ENCODE measurements at places on chromosomes 3 and 15.

DNA sequence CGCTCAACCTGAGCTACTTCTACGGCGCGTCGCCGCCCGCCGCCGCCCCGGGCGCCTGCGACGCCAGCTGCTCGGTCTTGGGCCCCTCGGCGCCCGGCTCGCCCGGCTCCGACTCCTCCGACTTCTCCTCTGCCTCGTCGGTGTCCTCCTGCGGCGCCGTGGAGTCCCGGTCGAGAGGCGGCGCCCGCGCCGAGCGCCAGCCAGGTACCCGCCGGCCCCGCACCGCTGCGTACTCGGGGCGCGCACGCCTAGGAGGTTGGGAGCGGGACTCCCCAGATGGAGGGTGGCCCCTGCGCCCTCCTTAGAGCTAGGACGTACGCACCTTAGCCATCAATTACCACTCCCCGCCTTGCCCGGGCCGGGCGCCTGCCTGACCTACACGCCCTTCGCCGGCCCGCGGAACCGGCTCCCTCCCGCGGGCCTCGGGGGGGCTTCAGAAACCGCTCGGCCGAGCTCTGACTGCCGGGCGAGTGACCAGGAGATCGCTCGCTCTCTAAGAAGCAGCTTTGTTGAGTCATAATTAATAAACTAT lies 466 bp downstream of the NFKBIZ start:
- DNase-seq = no peak

DNA sequence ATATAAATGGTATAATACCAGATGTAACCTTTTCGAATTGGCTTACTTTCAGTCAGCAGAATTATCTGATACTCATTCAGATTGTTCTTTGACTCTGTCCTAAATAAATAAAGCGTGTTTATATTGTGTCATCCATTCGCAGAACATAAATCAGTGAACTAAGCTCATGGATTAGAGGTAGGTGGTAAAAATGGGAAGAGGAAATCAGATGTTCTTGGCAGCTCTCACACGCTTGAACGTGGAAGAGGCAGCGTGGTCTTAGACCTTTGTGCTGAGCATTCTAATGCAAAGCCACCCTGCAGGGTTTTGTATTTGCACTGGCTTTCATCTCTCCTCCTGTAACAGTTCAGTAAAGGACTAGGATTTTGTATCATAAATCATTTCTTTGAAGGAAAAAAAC lies 441.4 kb downstream of the GABRG3 start:
- DNase-seq = no peak

GRCh38 chr3:182979674-182980191 lies 605 bp downstream of the DCUN1D1 start:
- DNase-seq = no peak

GRCh38 chr3:188082450-188082849 lies 71.5 kb upstream of the LPP start:
- DNase-seq = no peak

DNA sequence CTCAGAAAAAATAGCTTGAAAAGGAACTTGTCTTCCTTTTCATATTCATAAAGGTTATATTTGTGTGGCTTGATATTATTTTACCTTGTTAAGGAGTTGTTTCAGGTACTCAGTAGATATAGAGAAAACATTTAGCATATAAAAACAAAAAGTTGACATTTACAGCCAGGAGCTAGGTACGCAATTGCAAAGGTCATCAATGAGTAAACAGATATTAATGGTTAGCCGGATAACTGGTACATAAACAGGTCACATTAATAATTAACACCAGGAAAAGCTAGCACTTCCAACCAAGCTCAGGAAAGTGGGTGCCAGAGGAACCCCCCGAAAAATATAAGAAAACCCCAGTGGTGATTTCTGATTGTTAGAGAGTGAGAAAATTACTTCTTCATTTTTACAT lies 146.6 kb upstream of the NR2F2 start:
- no peak for DNase-seq

DNA sequence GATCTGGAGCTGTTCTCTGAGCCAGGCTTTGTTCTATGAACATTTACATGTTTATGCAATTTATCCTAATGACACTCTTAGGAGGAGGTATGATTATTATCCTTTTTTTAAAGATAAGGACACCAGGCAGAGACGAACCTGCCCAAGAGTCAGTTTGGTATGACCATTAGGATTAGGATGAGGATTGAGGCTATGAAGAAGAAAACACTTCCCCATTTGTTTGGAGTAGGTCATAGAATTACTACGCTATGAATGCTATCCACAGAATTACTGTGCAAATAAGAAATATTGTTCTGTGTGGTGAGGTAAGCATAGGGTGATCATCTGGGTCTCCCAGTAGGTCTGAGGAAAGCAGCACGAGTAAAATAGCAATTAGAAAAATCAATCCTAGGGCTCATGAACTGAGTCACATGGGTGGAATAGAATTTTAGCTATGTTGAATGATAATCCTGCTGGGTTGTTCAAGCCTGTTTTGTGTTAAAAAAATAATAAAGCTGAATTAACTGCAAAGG lies 23.9 kb downstream of the EIF4E3 start:
- DNase-seq = no peak

DNA sequence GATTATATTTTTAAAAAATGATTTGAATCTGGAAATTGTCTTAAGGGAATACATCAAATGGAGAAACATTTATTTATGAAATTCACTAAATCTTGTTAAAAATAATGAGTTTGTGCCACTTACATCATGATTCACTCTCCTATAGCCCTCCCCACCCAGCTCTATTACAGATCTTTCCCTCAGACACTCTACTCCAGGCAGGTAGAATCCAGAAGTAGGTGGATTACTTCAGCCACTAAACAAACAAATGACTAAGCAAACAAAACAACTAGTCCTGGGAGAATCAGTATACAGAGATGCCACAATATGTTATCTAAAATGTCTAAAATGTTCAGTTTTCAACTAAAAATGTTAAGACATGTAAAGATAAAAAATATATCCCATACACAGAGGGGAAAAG lies 608.1 kb upstream of the UBE2E2 start:
- no peak for DNase-seq

DNA sequence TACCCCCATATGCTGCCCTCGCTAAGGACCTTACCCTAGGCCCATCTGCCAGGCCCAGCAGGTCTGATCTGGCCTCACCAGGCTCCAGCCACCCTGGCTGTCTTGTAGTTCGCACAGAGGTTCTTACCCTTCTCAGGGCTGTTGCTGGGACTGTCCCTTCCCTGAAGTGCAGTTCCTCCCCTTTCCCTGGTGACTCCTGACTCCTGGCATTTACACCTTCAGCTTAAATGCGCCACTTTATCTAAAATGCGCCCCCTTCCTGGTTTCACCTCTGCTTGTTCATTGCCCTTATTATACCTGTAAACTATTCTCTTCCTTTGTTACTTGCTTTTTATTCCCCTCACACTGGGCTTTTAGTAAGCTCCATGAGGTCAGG lies 835 bp upstream of the TTLL3 start:
- no peak for DNase-seq

DNA sequence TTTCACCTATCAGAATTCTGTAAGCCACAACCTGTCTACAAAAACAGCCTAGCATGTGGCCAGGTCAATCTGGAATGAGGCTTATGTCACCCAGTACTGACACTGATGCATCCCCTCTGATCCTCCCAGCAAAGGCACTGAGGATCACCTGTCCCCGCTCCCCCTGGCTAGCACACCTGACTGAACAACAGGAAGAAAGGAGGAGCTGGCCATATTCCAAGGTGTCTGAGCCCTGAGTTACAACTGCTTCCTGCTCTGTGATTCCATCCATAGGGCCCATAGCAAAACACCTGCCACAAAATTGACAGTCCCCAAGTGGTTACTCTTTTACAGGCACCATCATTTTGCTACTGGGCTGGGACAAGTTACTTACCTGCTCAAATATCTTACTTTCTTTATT lies 555.5 kb upstream of the CFAP20DC start:
- no peak for DNase-seq

DNA sequence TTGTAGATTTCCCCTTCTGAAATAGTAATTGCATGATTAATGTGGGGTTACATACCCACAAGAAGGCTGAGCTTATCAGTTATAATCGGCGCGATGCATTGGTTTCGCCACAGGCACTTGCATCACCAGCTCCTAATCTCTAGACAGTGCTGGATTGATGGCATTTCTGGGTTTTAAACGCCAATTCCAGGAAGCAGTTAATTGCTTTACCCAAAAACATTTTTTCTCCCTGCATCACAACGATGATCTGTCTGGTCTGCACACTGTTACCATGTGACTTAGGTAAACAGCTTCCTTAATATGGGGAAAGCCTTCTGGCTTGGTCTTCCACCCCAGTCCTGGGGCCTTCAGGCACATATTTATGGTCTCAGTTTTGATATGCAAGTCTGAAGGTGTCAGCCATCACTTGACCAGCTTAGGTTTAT lies 70.0 kb upstream of the HEG1 start:
- no peak for DNase-seq

GRCh38 chr3:52076896-52077780 lies 20.8 kb upstream of the DUSP7 start:
- DNase-seq = no peak

- DNase-seq = no peak
Observed at GRCh38 chr3:136703429-136703828, 48.7 kb downstream of the STAG1 start.

GRCh38 chr15:56199038-56199437 lies 44.6 kb downstream of the RFX7 start:
- no peak for DNase-seq

DNA sequence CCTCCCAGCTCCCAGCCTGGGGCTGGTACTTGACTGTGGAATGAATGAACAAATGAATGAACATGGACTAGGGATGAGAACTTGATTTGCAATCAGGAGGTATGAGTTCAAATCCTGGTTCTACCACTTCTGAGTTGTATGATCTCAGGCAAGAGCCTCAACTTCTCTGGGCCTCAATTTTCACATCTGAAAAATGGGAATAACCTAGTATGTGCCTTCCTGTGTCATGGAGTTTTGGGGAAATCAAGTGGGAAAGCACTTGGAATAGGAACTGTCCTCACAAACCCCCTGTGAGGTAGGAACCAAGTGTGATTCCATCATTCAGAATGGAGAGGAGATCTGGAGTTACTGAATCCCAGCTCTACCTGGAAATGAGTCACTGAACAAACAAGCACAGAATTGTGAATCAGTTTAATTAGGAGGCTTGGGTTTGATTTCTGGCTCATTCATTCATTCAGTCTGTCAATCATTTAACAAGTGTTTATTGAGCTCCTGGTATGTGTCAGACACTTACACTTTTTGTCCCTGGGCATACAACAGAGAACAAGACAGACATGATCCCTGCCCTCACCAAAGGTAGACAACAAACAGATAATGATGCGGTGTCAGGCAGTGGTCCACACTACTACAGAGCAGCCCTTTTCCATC lies 29.7 kb downstream of the DNASE1L3 start:
- no peak for DNase-seq

DNA sequence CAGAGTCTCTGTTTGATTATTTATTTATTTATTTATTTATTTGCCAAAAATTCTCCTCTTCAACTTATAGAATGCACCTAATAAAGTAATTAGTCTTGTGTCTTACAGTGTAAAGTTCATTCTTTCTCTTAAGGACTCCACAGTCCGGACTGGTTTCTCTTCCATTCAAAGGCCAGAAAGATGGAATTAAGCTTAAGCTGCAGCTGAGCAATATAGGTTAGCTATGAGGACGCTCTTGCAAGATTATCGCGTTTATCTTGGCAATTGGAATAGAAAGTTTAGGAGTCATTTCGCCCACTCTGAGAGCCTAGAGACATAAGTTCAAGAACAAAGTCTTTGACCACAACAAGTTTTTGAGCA lies 15.0 kb downstream of the TAGLN3 start:
- no peak for DNase-seq

GRCh38 chr3:195764961-195765706 lies 44.4 kb downstream of the MUC20 start:
- DNase-seq = no peak

DNA sequence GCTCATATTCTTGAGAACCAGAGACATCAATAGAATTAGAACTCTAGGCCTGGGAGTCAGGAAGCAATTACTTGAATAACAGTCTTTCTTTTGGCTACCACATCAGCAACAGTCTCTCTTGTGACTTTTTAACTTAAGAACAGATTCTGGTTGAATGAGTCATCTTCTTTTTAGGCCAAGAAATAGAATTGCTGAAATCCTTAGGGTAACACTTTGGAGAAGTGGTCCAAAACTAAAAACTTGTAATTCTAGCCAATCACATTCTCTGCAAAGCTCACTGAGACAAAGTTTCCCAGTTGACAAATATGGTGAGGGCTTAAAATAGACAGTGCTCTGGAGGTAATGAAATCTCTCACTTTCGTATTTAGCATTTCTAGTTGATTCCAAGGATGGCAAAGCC lies 238.0 kb downstream of the SHOX2 start:
- DNase-seq = no peak

DNA sequence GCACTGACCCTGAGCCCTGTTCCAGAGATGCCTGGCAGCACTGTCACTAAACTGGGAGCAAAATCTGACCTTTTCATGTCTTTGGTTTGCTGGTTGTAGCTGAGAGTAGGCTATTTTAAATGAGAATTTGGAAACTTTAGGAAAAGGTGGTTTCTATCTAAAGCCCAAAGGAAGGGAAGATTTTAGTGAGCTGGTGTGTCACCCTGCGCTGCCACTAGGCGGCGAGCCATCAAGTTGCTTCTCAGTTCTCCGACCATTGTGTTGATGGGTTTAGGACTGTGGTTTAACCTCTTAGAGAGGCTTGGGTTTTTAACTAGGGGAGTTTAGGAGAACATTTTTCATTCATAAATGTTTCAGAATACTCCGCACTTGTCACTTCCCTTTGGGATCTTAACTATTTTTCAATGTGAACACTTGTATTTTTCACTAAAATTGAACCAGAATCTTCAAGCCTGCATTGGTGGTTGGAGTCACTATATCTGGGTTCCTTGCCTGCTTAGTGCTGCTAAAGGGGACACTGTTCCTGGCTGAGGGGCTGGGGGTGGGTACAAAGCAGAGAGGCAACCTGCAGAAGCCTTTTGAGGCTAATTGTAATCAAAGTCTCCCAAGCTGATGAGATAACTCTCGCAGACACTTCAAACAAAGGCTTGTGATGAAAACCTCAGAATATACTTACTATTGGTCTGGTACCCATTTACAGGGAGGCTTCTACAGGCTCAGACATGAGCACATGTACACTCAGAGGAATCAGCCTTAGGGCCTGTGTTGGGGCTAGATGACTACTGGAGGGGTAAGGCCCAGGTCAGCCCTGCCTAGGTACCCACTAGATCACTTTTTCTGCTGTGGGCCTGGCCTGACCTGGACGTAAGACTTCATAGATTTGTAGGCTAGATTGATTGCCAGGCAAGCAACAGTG lies 16.8 kb downstream of the EXOSC7 start:
- no peak for DNase-seq

GRCh38 chr15:51801391-51801835 lies 28.0 kb upstream of the TMOD3 start:
- DNase-seq = no peak
